Right lung (tissue), 10 donors: ENCODE measurements at places on chromosomes 5 and 9. TPM values are rescaled to one million over a fixed set of nuclear protein-coding genes. Genes with fewer than 3 reads are reported as not detected.

Gene SPINK13
- 1.2 TPM for polyA plus RNA-seq

GRCh38 chr5:17004441-17005106, 68.5 kb upstream of the MYO10 start:
- DNase-seq = no peak

DNA sequence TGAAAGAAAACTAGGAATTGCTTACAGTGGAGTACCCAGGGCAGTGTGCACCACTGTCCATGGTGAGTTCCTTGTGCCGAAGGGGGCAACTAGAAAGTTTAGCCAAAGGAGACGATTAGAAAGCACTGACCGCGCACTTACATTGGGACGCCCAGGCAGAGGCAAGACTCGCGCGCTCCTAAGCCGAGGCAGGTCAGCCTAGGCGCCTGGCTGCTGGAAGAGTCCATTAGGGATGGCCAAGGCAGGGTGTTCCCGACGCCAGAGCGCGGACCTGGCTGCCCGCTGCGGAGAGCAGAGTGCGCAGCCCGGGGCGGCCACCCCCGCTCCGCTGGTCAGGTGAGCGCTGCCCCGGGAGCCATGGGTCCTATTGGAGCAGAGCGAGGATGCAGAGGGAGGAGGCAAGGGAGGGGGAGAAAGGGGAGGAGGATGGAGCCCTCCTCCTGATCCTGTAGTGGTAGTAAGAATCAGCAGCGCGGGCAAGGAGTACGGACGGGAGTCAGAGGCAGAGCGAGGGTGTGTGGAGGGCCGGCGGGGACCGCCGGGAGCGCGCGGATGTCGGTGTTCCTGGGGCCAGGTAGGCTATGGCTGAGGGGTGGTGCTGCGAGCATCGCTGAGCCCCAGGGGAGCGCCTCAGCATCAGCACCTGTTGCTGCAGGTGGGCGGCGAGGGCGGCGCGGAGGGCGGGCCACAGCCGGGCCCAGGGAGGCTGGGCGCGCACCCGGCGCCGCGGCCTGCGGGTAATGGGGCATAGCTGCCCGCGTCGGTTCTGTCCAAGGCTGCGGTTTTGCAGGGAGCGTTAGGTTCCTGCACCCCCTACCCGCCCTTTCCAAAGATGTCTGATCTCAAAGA, at the start of gene ADGRV1:
Gene ADGRV1 (plus strand): TSS at position 454 of the 849 bp plus-strand sequence. CDS start 99 bp downstream, at position 553.
- peak; percentile 81 for DNase-seq

DNA sequence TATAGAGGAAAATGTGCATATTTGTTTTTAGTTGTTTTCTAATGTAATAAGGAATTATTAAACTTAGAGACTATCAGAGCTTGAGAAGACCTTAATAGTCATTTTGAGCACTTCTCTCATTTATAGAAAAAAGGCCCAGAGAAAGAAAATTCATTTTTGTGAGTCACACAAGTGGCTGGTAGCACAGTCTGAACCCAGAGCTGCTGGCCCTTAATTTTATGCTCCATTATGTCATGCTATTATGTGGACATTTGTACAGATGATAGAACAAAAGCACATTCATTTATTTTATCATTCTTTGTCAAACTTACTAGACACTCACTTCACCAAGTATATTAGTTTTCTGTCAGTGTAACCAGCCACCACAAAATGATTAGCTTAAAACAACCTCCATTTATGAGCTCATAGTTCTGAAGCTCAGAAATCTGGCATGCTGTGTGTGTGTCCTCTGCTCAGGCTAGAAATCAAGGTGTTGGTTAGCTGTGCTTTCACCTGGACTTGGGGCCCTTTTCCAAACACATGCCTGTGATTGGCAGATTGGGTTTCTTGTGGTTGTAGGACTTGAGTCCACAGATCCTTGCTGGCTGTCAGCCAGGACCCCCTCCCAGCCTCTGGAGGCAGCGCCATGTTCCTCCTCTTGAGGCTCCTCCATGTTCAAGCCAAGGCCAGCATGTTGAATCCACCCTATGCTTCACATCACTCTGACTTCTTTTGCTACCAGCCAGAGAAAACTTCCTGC, 188.9 kb downstream of the ARHGAP26 start:
- DNase-seq = no peak

- DNase-seq = no peak
Measured at GRCh38 chr9:124797343-124798103, 20.6 kb downstream of the OLFML2A start.
